Stimulated activated naive CD4-positive, alpha-beta T cell treated with Interleukin-2 at 50 U/mL for 16 hours (primary cell): ENCODE measurements at places on chromosomes 4 and X.

DNA sequence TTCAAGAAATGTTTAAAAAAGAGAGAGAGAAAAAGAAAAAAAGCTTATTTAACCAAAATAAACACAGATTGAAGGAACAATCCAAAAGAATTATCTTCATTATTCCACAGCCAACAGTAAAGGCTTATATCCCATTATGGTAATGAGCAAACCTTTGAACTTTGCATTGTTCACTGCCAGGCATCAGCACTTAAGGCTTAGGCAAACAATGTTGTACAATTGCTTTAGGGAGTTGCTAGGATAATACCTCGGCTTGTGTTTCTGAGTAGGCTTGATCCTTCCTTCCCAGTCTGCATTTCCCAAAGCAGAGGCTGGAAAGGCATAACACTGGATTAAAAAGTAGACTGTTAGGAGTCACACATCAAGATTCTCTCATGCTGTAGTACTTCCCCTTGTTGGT lies 352.7 kb upstream of the IGFBP7 start:
- DNase-seq = no peak

GRCh38 chr4:78749972-78750727 lies 26.0 kb upstream of the BMP2K start:
- DNase-seq = no peak

- no peak for DNase-seq
These were observed 94.2 kb upstream of the CENPE start for GRCh38 chr4:103292373-103292772.

- DNase-seq = no peak
These were observed 472.0 kb downstream of the ARAP2 start for GRCh38 chr4:35772291-35772690.

GRCh38 chr4:12360391-12360790 lies 931.7 kb upstream of the HS3ST1 start:
- DNase-seq = no peak
